ENCODE measurements at places on chromosomes 7 and 10.

DNA sequence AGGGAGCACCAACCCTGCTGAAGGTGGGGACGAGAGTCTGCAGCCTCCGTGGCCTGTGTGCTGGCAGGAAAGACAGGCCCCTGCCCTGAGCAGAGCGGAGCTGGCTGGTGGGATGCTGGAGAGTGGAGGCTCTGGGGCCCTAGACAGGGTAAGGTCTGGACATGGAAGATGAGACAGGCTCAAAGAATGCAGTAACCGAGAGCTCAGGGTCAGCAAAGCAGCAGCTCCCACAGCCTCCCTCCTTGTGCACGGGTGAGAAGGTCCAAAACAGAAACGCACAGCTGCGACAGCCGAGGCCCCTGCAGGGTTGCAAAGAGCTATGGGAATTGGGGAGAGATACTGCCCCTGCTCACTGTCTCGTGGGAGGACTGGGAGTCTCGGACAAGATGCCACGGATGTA is 80.5 kb downstream of the TNS3 start:
- DNase-seq, result no peak

- DNase-seq, result no peak
These were observed 308.4 kb downstream of the HDAC9 start for GRCh38 chr7:18803923-18804322.

DNA sequence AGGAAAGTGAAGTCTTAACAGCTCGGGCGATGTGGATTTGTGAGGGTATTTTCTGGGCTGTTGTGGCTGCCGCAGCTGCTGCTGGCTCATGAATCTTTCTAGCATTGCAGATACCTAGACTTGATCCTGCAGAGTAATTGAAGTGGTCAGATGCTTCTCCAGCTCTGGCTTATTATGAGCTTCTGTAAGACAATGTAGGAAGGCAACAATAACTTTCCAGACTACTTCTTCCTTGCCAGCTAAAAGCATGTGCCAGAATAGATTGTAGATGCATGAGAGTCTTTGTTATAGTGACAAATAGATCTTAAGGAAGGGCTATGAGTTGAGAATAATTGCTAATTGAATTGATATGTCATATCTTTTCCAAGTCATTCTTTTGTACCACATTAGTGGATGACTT is 461.4 kb upstream of the POT1 start:
- no peak for DNase-seq

DNA sequence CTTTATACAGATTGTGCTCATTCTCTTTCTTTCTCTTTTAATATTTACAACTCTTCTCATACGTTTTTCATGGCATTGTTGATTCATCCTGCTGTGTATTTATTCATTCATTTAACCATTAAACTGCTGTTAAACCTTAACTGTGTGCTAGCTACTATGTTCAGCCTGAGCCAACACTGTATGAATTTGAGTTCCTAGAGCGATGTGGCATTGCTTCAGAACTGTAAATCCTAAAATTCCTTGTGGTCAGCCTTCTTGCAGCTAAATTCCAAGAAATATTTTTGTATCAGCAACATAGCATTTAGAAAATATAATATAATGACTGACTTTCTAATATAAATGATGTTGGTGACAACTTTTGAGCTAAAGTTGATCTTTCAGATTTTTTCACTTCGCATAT is 184.7 kb upstream of the FZD1 start:
- DNase-seq, result no peak
